ENCODE measurements at places on chromosomes 5 and 9. TPM values are rescaled to one million over a fixed set of nuclear protein-coding genes. Genes with fewer than 3 reads are reported as not detected.

Gene ISCA1
- total RNA-seq, result 82.0 TPM

DNA sequence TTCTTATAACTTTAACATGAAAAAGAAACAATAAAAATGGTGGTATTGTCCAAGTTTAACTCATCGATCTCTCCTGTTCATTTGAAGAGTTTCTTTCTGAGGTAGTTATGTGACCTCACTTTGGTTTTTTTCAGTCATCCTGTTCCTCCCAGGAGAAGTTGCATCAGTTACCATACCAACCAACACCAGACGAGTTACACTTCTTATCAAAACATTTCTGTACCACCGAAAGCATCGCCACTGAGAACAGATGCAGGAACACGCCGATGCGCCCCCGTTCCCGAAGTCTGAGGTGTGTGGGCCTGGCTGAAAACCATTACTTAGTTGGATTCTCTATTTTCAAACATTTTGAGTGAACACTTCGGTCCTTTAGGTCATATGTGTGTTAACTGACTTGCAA is 96.3 kb downstream of the CD180 start:
- DNase-seq, result no peak

- DNase-seq, result no peak
These were observed 110.9 kb downstream of the NXNL2 start for GRCh38 chr9:88645879-88646199.

GRCh38 chr9:80922544-80922943 is 766.8 kb downstream of the TLE1 start:
- no peak for DNase-seq

GRCh38 chr9:116632990-116633838 is 53.9 kb upstream of the TRIM32 start:
- DNase-seq, result no peak

DNA sequence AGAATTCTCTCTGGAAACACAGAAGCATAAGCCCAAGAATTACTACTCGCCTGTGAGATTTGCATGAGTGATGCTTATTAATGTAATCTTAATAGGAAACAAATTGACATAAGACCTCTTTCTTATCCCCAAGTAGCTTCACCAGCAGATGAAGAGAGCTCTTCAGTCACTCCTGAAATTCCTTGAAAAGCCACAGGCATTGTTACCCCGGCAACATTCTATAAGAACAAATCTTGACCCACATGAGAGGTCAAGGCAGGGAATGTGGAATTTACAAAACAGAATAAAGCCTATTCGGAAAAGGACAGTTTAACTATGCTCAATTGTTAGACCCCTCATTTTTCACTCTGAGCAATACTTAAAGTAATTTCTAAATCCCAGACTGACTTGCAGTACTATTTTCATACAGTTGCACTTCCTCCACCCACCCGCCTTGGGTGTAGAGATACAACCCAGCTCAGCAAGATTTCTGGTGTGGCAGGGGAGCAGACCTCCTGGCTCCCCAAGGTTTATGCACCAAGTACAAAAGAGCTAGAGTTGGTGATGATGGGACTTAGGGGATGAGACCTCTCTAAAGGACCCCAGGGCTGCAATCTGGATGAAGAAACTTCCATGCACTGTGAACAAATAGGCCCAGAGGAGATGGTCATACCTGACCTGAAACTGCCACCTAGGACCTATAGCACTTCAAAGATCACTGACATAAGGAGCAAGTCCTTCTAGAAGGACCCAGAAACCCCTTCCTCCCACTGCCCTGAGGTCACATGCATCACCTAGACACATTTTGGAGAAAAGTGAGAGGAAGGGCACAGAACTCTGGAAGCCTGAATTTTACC is 242.1 kb downstream of the ZNF608 start:
- no peak for DNase-seq

Gene IFNA13
- not detected for total RNA-seq

DNA sequence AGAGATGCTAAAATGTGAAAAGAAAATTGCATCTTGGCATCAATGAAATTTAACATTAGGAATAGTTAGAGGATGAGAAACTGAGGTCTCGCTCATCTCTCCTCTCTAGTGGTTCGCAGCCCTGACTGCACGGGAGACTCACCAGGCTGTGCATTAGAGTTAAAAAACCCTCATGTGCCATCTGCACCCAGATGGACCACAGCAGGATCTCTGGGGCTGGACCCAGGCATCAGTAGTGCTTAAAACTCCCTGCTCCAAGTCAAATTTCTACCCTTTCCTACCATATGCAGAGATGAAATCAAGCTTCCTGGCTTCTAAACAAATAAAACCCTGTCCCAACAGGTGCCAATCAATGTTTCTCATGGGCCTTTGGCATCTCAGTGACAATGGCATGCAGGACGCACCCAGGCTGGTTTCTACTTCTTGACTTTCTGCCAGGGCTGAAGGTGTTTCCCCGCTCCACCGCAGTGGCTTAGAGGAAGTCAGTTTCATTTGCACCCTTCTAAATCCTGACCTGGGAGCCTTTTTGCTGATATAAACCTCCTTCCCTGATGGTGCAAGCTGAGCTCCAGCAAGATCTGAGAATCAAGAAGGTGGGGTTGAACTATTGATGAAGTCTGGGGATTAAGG is 132.6 kb downstream of the NSG2 start:
- DNase-seq, result no peak

GRCh38 chr5:1341863-1342262 is 3.0 kb downstream of the CLPTM1L start:
- DNase-seq, result no peak

GRCh38 chr5:97098922-97099321 is 43.5 kb downstream of the LIX1 start:
- no peak for DNase-seq

DNA sequence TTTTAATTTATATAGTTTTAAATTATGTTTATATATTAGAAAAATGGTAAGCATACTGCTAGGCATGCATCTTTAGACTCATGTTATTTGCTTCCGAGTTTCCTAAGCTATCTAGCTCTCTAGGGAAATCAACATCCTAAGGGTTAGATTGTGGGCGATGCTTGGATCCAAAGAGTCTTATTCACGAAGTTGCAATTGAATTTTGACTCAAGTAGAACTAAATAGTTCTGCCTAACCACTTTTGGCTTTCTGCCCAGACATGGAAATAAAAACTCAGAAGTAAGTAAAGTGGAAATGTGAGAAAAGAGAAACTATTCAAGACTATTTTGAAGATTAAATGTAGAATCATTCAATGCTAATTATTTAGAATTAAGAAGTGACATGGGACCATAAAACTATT is 440.4 kb downstream of the CDH18 start:
- no peak for DNase-seq

GRCh38 chr5:116553366-116553765 is 21.3 kb downstream of the SEMA6A start:
- no peak for DNase-seq

Gene MSX2
- total RNA-seq, result 1.1 TPM

DNA sequence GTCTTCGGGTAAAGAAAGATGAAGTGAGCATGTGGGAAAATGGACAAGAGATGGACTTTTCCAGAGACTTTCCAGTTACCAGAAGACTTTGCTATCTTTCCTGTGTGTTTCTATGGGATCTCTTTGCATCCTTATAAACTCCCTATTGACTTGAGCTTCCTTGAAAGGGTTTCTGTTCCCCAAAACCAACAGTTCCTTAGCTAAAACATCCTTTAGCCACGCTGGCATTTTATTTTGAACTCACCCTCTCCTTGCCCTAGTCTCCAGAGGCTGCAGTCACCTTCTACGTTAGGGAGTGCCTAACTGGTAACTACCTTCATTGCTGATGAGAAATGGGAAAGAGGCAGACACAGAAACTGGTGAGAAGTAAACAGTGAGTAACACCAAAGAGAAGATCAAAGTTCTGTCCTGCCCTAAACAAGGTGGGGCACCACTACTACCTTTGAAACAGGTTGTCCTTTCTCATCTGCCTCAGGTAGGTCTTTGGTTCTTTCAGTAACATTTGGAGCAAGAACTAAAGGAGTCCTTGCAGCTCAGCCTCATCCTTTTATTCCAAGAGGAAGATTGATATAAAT is 402.9 kb downstream of the ENC1 start:
- DNase-seq, result no peak

Gene TMC1
- 1.5 TPM for total RNA-seq

Gene DND1
- total RNA-seq, result 0.67 TPM
